ENCODE measurements at places on chromosomes 7 and 10. TPM values are rescaled to one million over a fixed set of nuclear protein-coding genes. Genes with fewer than 3 reads are reported as not detected.

DNA sequence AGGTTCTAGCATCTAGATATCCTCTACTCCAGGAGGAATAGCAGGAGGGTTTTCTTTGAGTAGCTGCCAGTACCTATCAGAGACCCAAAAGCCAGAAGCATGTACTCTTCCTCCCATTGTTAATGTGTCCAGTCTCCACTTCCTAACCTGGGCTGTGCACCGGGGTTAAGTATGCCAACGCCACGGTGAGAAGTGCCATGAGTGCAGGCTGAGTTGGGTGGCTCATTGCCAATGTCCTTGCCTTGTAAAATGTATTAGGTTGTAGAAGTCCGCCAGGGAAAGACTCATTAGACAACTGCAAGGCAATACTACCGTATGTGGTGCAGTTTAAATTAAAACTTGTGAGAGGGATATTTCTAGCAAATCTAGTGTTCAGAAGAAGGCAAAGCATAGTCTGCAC lies 55.0 kb upstream of the PRR15 start:
- no peak for DNase-seq

DNA sequence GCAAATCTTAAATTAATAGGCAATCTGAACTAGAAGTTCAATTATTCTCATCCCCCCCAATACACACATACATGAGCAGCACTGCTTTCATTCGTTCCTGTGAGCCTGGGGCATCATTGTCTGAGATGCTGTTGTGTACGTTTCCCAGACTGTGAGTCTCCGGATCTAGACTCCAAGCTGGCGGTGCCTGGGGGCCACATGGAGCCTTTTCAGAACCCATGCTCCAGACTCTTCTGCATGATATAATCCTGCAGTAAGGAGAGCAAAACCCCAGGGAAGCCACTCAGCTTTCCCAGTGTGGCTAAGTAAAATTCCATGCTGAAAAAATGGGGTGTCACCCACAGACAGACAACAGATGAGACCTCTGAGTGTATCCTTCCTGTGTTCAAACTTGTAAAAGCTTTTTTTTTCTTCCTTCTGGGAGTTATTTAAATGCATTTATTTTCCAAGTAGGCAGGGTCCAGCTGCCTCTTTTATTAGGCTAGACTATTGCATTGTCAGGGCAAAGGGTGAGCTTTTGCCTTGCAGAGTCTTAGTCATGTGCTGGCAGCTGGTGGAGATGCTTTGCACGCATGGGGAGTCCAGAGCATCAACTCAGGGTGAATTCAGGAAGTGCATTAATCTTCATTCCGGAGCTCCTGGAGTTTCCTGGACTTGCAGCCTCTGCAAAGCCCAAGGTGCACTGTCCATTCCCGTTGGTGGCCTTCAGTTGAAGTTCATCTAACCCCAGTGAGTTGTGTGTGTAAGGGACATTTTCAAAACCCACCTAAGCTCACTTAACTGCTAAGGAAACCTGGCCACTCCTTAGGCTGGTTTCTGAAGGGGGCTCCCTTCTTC lies 185.7 kb upstream of the ADO start:
- DNase-seq = no peak

GRCh38 chr10:126639084-126639483 lies 31.4 kb downstream of the C10orf90 start:
- no peak for DNase-seq

Gene ITPRID1
- total RNA-seq = not detected

DNA sequence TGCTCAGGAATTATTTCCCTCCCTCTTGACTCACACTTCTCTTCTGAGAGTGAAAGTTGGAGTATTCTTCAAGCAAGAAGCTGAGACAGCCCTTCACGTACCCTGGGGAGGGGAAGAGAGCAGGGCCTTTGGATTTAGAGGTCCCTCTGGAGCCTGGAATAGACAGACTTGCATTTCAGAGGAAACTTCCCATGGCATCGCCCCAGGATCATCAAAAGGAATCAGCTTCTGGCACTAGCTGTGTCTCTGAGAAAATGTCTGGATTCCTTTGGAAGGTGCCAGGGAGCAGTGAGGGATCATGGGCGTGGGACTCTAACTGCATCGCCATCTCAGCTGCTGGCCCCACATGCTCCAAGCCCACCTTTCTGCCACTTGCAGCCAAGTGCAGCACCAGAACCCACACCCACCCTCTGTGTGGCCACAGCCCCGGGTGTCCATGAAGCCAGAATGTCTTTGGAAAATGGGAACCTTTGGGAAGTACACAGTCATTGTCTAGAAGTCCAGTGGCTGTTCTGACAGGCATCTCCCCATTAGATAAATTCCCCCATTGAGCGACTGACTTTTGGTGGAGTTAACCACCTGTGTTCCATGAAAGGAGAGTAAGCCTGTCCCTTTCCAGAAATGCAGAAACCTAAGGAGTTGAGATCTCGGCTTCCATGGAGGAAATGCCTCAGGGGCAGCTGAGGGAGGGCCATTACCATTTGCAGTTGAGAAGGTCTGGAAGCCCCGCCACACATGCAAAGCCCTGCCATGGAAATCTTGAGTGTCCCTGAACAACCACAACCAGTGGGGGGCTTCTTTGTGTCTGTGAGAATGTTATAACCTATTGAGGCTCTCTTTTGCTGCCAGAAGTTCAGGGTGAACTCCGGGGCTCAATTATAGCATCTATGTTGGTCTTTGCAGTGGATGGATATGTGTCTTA lies 57.8 kb upstream of the GDF10 start:
- DNase-seq = no peak
